Left renal pelvis (tissue), 4 donors: ENCODE measurements at places on chromosomes 11 and 22. TPM values are rescaled to one million over a fixed set of nuclear protein-coding genes. Genes with fewer than 3 reads are reported as not detected.

Gene C11orf24
- polyA plus RNA-seq, result 26.8 TPM

Gene TMEM45B
- polyA plus RNA-seq, result 29.7 TPM

Gene HPX
- polyA plus RNA-seq, result 2.4 TPM

Gene OR51E2
- 0.58 TPM for polyA plus RNA-seq

Gene SGSM1
- polyA plus RNA-seq, result 0.67 TPM

Gene GAL3ST3
- 4.9 TPM for polyA plus RNA-seq

Gene TH
- 0.83 TPM for polyA plus RNA-seq

Gene GGTLC2
- not detected for polyA plus RNA-seq

Gene NRXN2
- 16.6 TPM for polyA plus RNA-seq

Gene OR52N4
- polyA plus RNA-seq, result not detected

Gene SCO2
- 3.9 TPM for polyA plus RNA-seq

DNA sequence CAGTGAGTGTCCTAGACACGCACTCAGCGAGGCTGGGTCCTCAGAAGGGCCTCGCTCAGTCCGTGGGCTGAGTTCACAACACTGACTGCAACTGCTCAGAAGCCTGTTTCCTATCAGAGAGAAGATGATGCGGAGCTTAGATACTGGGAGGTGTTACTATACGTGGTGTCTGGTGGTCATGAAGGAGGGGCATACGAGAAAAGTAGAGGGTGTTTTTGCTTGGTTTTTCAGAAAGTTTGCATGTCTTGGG lies 9.5 kb upstream of the SERPIND1 start:
- DNase-seq, result no peak

- no peak for DNase-seq
Measured at GRCh38 chr11:75734491-75735180, 17.0 kb downstream of the MOGAT2 start.

DNA sequence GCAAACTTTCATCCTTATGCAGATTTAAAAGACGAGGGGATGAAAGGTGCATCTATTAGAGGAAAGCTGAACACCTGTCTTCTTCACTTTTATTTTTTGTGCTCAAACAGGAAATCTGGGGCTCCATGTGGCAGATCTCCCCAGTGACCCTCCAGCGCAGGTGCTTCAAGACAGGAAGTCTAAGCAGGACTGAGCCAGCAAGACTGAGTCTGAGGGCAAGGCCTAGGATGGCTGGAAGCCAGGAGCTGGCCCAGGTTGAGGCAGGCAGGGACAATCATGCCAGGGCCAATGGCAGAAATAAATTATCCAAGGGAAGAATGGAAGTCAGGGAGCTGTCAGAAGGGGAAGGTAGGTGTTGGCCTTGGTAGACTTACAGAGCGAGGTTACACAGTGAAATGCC lies 101.1 kb upstream of the SPON1 start:
- no peak for DNase-seq

- no peak for DNase-seq
Measured at GRCh38 chr11:126165757-126166156, 45.7 kb downstream of the RPUSD4 start.

DNA sequence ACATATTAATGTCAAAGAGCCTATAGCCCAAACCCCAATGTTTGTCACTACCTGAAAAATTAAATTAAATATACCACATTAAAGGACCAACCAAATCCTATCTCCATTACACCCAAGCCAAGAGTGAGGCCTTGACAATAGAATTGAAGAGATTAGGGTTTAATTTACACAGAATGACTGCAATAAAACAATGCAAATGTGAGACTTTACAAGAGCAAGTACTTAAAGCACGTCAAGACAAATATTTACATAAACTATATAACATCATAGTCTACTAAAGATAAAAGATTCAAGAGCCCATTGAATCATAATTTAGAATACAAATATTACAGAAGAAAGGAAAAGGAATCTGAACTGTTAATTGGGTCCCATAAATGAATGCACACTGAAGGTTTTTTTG lies 85.6 kb downstream of the CADM1 start:
- DNase-seq, result no peak

GRCh38 chr22:18999416-18999815 lies 63.3 kb upstream of the PRODH start:
- DNase-seq, result no peak

DNA sequence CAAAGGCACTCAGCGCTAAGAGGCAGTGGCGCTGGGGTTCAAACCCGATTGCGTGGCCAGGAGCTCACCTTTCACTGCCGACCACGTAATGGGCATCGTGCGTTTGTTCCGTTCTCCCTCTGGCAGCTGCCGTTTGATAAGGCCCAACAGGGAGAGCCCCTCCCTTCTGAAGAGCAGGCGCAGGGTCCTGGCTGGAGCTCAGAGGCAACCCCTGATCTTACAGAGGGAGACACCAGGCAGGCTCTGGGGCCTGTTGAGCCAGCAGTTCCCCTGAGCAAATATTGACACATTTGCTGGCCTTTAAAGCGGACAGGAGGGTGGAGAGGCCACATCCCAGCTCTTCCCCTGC lies 11.7 kb upstream of the C1QTNF6 start:
- no peak for DNase-seq

DNA sequence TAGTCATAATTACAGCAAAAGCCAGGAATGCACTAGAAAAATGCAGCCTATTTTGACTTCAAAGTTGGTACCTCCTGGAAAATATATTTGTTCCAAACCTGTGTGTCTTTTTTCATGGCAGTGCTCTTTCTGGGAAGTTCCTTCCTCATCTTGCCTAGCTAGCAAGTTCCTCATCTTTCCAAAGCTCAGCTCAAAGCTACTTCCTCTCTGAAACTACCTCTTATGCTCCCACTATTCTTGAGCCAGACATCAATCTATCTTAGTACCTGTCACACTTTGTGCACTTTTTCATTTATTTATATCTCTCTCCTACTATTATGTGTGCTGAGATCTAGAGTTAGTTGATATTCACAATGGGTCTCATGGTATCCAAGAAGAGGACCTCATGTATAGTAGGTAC lies 191.6 kb upstream of the CCDC90B start:
- DNase-seq, result no peak

- no peak for DNase-seq
Measured at GRCh38 chr22:47367993-47368945, 605.8 kb downstream of the TBC1D22A start.

- DNase-seq, result no peak
Measured at GRCh38 chr11:68816917-68817419, 24.7 kb downstream of the CPT1A start.

- DNase-seq, result no peak
Measured at GRCh38 chr22:39936523-39937145, 23.6 kb upstream of the TMA7B start.

DNA sequence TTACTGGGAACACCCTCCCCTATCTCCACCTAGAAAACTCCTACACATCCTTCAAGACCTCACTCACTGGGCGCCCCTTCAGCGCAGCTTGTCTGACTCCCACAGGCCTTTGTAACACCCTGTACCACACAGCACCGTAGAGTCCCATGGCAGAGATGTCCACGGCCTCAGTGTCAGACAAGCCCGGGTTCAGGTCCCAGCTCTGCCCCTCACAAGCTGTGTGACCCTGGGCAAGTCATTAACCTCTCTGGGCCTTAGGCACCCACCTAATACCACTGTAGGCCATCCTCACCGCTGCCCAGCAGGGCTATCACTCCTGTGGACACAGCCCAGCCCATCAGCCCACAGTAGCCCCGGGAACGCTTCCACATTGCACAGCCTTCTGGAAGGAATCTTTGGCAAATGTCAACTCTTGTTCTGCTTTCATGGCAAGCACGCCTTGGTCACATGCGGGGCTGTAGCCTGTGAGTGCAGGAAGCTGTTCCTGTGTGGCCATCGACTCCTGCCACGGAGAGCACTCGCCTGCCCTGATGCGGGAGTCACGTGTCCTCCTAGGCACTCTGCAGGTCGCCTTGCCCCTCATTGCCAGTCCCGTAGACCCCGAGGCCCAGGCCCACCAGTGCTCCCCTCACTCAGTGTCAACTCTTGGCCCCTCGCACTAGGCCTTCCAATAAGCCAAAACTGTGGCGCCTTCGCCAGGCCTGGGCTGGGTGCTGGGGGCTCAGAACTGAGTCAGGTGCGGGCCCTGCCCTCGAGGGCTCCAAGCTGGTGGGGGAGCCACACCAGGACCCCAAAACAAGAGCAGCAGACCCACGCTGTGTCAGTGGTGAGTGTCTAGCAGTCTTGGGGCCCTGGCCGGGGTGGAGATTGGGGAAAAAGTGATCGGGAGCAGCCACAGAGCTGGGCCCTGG lies 32.9 kb upstream of the RFPL3 start:
- no peak for DNase-seq

- no peak for DNase-seq
Measured at GRCh38 chr22:25357132-25357455, 137.7 kb downstream of the CRYBB2 start.

GRCh38 chr11:44634401-44635281 lies 69.2 kb downstream of the CD82 start:
- DNase-seq, result peak; percentile 73

- no peak for DNase-seq
Measured at GRCh38 chr11:66332371-66333219, 3.6 kb downstream of the RIN1 start.
